ENCODE measurements at places on chromosomes 2 and 18.

- DNase-seq, result no peak
Measured at GRCh38 chr2:216287251-216287650, 85.0 kb downstream of the MARCHF4 start.

- DNase-seq, result no peak
Measured at GRCh38 chr2:190404487-190404886, 3.7 kb upstream of the MFSD6 start.

GRCh38 chr2:239457586-239458445, 57.0 kb upstream of the HDAC4 start:
- DNase-seq, result no peak

- no peak for DNase-seq
Measured at GRCh38 chr2:98356729-98357128, 10.5 kb downstream of the CNGA3 start.

- DNase-seq, result no peak
Measured at GRCh38 chr2:178193496-178193822, 853 bp upstream of the OSBPL6 start.

DNA sequence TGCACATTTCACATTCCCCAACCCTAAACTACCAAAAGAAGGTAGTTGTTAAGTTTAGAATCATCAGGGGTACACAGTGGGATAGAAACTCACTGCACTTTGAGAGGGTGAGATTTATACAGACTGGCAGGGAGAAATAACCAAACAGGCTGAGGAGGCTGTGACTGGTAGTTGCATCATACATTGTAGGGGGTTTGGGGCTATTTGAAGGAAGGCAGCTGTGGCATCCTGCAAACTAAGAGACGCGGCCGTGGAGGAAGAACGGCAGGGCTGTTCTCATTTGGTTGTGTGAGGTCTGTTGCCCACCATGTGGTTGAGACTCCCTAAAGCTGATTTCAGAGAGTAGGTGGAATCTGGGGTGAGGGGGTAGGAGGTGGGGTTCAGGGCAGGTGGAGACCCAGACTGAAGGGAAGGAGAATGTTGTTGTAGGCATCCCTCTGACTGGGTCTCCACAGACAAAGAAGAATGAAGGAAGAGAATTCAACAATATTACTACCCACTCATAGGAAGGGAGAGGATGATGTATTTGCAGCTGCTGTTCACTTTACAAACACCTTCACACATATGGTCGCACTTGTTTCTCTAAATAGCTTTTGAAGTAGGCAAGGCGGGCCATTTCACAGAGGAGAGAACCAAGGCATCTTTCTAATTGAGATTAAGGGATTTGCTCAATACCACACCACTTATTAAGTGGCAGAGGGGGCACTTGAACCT, 170.9 kb upstream of the SIX2 start:
- DNase-seq, result no peak

DNA sequence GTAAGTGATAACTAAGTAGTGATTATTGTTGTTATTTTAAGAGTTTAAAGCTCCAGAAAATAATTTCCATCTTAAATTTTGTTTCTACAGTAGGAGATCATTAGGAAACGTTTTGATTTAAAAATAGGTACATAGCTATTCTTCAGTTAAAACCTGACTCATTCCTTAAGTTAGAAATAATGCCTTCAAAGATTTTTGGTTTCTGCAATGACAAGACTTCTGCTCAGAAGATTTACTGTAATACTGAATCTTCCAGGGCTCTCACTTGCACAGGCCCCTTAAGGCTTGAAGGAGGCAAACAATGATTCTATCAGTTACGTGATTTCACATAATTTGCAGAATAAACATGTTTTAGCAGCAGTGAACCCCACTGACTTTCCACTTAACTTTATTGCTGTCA, 333.7 kb downstream of the RAD51AP2 start:
- no peak for DNase-seq

DNA sequence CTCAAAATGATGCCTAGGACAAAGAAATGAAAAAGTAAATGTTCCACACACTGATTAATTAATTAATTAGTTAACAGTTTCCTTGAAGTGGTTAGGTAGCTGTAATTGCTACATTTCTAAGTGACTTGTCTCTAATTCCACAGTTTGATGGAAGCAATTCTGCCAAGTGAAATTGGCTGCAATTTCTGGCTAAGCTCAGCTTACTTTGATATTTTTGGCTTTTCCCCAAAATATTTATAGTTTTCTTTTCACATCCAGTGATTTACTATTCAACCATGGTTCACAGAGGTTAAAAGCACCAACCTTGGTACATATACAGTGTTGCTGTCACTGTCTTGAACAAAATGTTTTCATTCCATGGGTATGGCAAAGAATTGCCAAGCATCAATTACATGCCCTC, 459.5 kb upstream of the CDH20 start:
- DNase-seq, result no peak

GRCh38 chr2:137000811-137001210, 235.5 kb downstream of the THSD7B start:
- DNase-seq, result no peak

- no peak for DNase-seq
Measured at GRCh38 chr2:132703396-132703795, 33.4 kb upstream of the LYPD1 start.

GRCh38 chr2:73938718-73939352, 12.2 kb downstream of the DGUOK start:
- no peak for DNase-seq

DNA sequence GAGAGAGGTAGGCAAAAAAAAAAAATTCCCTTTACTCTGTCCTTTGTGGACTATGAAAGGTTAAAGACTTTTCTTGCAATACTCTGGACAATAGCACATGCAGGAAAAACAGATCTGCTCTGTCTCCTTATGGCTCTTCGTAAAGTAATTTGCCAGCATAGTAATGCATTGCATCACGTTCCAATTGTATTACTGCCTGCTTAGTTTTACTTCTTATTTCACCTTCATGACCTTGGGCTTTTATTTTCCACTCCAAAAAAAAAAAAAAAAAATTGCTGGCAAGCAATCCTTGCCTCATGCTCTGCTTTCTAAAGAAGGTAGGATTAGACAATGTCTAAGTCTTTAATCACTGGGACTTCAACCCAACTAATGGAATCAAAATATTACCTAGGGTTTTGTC, 1802.7 kb downstream of the SUCLG1 start:
- no peak for DNase-seq

DNA sequence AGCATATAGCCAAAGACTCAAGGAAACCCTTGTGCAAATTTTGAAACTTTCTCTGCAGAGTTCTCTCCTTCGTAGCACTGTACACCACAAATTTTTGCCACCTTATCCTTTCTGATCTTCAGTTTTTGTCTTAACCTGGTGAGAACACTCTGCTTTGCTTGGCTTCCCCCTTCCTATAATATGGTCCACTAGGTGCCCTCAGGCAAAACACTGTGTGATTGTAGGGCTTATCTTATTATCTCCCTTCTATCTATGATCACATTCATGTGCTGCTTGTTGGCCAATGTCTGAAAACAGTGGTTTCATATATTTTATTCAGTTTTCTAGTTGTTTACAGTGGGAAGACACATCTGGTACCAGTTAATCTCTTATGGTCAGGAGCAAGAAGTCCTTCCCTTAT, 111.1 kb downstream of the MTX2 start:
- DNase-seq, result no peak

GRCh38 chr18:35240664-35241447, at the start of gene ZNF397:
ZNF397 (plus strand) TSS chr18:35241034; CDS start chr18:35242471, 1,437 bp downstream.
- DNase-seq, result peak; percentile 82

- DNase-seq, result no peak
Measured at GRCh38 chr2:103161456-103162289, 399.8 kb downstream of the TMEM182 start.

- no peak for DNase-seq
Measured at GRCh38 chr18:51355841-51356240, 158.4 kb upstream of the MEX3C start.

DNA sequence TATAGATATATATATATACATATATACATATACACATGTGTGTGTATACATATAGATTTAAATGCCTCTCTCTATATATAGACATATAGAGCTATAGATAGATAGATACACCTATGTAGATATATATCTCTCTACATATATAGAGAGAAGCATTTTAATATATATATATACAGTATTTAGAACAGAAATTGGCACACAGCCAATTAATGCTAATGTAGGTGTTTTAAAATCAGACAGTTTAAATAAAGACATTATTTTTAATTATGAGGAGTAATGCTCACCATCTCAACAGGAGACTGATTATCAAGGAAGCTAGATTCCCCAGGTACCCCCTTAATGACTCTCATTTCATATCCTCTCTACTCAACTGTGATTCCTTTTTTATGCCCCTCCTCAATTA, 170.7 kb upstream of the CRIM1 start:
- no peak for DNase-seq

DNA sequence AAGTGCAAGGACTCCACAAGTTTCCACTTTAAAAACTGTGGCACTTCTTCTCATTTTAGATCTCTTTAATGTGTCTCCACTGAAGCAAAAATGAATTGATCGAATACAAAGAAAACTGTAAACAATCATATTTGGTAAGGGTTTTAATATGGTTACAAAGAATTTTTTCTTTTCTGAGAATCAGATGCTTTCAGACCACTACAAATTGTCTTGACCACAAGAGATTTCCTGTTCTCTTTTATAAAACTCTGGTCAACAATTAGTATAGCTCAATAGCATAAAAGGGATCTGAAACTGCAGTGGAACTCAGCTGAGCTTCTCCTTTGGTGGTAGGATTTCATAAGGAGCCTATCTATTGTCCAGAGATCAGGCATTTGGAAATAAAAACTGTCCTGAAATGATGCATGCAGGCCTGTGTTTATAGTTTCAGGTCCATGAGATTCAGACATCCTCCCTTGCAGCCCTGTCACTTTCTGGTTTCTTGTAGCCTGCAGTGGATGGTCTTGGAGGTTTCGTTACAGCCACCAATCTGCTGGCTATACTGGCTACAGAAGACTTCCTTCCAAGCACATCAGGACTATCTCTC, 120.0 kb downstream of the DOCK10 start:
- DNase-seq, result no peak

DNA sequence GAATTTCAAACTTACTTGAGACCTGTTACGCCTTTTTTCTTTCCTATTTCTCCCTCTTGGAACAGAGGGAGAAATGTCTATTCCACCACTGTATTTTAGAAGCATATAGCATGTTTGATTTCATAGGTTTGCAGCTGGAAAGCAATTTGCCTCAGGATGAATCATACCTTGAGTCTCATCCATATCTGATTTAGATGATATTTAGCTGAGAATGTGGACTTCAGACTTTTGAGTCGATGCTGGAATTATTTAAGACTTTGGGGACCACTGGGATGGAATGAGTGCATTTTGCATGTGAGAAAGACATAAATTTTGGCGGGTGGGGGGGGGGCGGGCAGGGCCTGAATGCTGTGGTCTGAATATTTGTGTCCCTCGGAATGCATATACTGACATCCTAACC, 282.7 kb upstream of the STON1 start:
- DNase-seq, result no peak

Data from brain pericyte (primary cell).